Right hindlimb (tissue), 1 donor: ENCODE measurements at places on chromosomes 5 and 9.

GRCh38 chr5:180207593-180207992 lies 1.4 kb downstream of the RASGEF1C start:
- DNase-seq, result no peak

DNA sequence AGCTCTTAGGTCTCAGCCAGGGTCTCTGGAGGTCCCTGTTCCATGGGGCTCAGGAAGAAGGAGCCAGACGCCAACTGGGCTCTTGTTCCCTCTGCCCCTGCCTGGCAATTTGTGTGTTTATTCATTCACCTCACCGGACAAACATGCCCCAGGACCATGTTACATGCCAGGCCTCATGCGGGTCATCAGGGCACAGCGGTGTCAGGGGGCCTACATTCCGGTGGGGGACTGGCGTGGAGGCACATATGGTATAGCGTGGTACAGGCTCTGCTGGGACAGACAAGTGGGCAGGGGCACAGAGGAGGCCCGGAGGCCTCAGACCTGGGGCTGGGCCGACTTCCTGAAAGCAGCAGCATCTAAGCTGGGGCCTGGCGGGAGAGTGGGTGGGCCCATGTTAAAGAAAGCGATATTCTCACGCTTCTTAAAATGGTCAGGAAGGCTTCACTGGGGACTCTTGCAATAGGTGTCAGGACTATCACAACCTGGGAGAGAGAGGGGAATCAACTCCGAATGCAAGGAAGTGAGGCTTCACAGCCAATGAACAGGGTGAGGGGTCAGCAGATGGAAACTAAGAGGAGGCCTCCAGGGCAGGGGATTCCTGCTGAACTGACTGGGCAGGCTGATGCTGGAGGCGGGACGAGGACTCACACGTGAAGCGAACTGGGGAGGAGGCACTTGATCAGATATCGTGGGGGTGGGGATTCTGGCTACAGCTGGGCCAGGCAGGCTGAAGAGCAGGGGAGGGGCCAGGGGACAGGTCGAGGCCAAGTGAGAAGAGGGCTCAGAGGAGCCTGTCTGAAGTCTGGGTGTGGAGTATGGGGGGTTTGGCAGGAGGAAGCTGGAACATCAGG lies 41.9 kb downstream of the NCS1 start:
- DNase-seq, result peak; percentile 78

DNA sequence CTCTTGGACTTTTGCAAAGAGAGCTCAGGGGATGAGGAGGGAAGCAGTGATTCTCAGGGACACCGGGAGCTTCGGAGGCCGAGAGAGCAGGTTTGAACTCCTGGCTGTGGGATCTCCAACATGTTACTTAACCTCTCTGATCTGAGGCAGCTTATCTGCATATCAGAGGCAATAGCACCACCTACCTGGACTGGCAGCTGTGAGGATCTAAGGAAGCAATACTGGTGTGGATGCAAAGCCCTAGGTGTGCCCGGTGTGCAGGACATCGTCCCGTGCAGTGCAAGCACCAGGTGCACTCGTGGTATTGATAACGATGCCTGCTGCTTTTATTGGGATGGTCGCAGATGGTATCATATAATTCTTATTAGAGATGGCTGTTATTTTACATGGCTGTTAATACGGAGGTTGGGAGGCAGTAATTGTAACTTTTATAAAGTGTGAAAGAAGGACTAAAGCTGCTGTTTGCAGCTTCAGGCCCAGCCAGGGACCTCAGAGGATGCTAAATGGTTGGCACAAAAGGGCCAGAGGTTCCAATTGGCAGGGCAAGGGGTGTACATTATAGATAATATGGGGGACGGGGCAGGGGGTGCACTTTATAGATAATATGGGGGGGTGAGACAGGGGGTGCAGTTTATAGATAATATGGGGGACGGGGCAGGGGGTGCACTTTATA lies 14.9 kb downstream of the COL5A1 start:
- DNase-seq, result no peak

DNA sequence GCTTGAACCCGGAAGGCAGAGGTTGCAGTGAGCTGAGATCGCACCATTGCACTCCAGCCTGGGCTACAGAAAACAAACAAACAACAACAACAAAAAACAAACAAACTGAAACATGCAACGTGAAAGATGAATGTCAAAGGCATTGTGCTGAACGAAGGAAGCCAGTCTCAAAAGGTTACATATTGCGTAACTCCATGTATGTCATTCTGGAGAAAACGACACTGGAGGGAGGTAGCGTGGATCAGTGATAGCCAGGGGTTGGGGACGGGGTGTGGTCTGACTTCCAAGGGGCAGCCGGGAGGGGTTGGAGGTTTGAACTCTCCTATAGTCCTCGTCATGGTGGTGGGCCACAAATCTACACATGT lies 12.1 kb upstream of the WDR5 start:
- no peak for DNase-seq

- no peak for DNase-seq
These were observed 42.5 kb downstream of the RALGPS1 start for GRCh38 chr9:126956917-126957686.

DNA sequence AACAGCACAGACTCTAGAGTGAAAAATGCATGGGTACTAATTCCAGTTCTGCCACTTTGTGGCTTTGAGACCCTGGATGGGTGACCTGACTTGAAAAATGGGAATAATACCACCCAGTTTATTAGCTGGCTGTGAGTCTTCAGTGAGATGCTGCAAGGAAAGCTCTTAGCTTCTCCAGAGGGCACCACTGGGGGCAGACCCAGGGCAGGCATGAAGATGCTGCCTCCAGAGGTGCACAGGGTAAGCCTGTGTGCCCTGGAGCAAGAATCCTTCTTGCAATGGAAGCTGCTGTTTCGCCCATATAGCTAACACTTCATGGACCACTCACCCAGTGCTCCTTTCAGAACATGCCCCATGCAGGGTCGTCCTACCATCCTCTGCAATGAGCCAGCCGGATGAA lies 75.7 kb downstream of the C5orf15 start:
- DNase-seq, result no peak

DNA sequence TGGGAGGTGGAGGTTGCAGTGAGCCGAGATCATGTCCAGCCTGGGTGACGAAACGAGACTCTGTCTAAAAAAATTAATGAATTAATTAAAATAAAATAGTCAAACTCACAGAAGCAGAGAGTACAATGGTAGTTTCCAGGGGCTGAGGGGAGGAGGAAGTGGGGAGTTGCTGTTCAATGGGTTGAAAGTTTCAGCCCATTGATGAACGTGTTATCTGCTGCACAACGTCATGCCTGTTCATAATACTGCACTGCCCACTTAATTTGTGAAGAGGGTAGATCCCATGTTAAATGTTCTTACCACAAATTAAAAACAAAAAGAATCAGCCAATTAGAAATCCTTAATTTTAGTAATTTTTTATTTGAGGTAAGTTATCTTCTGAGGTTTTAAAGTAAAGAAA lies 16.4 kb upstream of the RUFY1 start:
- no peak for DNase-seq

DNA sequence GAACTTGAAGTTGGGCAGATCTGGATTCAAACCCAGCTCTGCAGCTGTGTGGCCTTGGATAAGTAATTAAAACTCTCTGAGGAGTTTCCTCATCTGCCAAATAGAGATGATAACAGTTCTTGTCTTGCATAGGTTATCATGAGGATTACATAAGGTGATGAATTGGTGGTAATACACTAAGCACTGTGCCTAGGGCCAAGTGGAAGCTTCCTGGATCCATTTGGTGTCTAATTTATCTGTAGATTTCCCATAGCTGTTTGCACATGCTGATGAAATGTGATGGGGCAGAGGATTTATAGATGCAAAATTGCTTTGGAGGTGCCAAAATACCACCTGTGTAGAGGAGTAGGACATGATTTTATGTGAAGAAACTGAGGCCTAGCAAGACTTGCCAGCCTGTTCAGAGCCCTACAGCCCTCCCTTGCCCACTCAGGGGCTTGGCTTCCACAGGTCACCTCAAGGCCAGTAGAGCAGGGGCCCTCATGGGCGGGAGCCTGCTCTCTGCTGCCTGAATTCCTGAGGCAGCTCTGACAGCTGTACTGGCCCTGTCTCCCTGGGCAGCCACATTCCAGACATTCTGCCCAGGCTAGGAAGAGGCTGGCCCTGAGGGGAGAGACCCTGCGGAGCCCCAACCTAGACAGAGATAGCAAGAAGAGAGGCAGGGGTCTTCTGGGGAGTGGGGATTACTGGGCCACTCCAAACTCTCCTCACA lies 5.9 kb upstream of the FAT2 start:
- DNase-seq, result peak; percentile 64

DNA sequence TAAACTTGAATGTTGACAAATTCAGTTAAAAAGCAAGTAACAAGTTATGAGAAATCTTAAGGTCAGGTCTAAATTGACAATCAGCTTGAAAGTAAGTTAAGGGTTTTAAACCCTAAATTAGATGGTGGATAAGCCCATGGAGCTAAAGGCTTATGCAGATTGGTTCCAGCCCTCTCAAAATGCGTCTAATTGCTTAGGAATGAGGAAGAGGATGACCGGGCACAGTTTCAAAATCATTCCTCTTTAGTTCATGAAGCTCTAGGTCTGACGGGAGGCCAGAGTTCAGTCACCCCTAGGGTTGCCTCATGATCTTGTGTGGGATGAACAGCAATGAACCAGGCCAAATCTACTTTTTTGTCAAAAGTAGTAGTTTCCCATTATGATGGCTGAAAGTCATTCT lies 75.4 kb downstream of the SLC38A9 start:
- peak; percentile 34 for DNase-seq

DNA sequence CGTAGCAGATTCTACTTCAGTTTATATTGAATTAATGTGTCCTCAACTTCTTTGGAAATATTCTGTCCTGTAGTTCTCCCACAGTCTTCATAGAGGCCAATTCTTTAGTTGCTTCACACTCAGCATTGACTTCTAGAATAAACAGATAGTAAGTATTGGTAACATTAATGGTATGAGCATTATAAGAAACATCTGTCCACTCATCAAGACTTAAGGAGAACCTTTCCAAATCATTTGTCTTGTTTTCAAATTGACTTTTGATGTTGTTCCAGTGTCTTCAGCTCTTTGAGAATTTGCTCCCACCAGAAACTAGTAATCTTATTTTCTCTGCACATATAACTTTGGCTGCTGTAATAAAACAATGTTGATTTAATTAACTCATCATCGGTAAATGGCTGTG lies 18.3 kb downstream of the RANBP17 start:
- DNase-seq, result no peak

DNA sequence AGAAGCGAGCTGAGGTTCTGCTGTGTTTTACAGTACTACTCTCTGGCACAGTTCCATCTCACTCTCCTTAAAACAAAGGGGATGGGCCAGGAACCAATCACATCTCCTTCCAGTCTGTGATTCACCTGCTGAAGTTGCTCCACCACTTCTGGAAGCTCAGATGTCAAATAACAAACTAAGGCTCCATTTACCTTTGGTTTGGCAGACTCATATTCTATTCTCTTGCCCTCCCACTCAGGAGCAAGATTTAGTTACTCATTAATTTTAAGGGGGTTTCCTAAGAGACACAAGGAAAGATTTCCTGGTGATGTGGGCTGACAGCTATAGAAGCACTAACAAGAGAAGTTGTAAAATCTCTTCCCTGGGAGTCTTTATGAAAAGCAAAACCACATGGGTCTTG lies 37.8 kb upstream of the KIF2A start:
- no peak for DNase-seq

DNA sequence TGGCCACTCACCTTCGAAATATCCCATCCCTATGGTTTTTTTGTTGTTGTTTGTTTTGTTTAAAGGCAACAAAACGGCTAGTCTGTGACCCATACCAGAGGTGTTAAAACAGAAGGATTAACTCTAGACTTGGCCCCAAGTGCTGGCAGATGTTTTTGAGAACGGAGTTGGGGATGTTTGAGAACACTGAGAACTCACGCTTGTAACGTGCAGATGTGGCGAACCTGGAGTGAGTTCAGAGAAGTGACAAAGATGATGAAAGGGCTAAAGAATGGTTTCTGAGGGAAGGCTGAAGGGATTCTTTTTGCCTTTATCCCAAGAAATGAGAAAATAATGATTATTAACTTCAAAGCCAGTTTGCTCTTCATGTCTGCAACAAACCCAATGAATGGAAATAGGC lies 286.5 kb downstream of the ZNF608 start:
- peak; percentile 51 for DNase-seq

GRCh38 chr5:71882826-71883741 lies 164.0 kb downstream of the CARTPT start:
- no peak for DNase-seq

- DNase-seq, result no peak
These were observed 93.4 kb downstream of the NRG2 start for GRCh38 chr5:139949710-139950109.

DNA sequence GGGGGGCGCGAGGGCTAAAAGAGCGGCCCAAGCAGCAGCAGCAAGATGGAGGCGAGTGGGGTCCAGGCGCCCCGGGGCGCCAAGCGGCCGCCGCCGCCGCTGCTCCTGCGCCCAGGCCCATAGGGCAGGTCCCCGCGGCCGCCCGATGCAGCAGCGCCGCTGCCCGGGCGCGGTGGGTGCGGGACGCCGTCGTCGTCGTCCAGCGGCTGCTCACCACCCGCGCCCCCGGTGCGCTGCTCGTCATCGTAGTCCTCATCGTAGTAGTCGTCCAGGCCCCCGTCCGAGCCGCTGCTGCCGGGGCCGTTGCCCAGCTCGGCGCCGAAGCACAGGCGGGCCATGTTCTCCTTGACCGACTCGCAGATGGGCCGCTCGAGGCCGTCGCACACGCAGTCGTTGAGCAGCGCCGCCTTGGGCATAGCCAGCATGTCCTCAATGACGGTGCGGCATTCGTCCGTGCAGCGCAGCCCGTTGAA lies 1.5 kb downstream of the GAS1 start:
- no peak for DNase-seq

GRCh38 chr9:78023003-78023741 lies 8.4 kb downstream of the GNAQ start:
- DNase-seq, result no peak

DNA sequence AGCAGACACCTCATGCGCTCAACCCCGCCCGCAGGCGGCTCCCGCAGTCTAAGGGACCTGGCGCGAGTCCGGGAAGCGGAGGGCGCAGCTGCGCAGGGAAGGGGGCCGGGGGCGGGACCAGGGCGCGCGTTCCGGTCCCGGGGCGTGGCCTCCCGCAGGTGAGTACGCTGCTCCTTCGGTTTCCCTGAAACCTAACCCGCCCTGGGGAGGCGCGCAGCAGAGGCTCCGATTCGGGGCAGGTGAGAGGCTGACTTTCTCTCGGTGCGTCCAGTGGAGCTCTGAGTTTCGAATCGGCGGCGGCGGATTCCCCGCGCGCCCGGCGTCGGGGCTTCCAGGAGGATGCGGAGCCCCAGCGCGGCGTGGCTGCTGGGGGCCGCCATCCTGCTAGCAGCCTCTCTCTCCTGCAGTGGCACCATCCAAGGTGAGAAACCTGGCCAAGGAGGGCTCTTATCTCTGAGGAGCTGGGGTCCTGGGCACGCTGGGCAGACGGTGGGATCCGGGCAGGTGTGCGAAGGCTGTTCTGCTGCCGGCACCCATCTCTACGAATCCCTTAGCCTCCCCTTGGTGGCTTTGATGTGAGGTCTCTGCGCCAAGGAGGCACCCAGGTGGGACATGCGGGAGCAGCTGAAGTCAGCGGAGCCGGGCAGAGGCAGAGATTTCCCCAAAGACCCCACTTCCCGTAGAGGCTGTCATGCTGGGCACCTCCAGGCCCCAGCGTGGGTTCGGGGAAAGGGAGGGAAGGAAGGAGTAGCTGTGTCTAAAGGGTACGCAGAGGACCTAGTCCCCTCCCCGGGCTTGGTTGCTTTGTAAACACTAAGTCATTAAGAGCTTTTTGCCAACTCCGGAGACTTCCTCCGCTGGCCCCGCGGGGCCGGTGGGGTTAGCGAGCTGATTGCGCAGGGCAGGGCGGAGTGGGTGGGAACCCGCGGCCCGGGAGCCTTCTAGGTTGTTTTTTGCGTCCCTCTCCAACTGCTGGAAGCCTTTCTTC lies at the start of gene F2RL1:
TSS of gene F2RL1 (plus strand) at position 187 of the 988 bp plus-strand sequence. CDS start at position 340, 153 bp downstream.
- peak; percentile 53 for DNase-seq
